ENCODE measurements at places on chromosomes 4 and X.

DNA sequence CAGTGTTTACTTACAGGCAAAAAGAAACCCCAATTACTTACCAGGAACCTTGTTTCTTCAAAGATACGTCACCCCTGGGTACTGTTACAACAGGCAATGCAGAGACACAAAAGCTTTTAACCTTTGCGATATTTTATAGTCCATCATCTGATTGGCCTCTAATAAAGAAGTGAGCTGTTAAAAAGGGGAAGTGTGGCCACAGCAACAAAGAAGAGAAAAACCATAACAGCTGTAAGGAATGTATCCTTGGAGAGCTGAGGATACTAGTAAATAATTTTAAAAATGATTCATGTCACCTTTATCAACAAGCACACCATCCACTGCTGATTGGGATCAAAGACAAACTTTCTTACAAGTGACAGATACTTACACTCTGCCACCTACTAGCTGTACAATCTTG lies 14.1 kb downstream of the GABRA4 start:
- no peak for DNase-seq

DNA sequence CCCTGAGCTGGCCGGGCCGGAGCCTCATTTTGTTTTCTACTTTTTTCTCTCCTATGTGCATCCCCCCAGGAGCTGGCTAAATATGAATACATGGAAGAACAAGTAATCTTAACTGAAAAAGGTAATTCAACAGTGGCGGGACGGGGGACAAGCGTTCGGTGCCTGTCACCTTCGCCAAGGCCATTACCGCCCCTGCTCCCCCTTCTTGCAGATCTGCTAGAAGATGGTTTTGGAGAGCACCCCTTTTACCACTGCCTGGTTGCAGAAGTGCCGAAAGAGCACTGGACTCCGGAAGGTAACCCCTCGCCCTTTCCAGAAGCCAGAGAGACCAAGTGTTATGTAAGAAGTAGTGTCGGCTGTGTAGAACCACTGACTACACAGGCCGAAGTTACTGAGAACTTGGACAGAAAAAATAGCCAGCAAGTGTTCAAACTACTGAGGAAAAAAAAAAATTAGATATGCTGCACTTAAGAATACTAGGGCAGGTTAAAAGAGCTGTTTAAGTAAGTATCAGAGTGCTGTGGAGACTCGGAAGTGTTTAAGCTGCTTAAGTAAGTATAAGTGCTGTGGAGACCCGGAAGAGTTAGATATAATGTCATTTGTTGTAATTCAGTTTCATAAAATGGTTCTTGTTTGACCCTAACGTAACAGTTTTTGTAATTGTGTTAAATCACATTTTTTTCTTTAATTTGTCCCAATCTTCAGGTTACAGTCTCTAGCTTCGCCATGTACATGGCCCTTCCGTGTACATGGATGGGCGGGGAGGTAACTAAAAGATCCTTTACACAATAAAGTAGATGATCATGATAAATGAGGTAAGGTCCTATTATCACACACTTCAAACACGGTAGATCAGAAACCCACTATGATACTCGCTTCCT lies 856 bp downstream of the SAT1 start:
- peak; percentile 6 for DNase-seq

DNA sequence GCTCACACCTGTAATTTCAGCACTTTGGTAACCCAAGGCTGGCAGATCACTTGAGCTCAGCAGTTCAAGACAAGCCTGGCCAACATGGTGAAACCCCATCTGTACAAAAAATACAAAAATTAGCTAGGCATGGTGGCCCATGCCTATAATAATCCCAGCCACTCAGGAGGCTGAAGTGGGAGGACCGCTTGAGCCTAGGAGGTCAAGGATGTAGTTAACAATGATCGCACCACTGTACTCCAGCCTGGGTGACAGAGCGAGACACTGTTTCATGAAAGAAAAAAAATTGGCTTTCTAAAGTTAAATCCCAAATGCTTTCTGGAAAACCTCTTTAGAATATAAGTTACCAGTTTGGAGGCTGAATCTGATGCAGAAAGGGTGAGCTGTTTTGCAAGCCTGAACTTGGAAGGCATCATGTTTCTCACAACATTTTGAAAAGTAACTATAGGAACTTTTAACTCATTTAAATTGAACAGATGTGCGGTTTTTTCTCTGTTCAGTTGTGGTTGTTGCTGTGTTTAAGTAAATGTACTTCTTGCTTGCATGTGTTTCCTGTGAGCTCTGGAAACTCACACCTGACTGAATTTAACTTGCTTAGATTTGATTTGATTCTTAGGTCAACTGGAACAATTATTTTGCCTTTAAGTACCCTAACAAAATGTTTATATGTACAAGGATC lies 39.8 kb upstream of the TMEM131L start:
- DNase-seq: no peak

DNA sequence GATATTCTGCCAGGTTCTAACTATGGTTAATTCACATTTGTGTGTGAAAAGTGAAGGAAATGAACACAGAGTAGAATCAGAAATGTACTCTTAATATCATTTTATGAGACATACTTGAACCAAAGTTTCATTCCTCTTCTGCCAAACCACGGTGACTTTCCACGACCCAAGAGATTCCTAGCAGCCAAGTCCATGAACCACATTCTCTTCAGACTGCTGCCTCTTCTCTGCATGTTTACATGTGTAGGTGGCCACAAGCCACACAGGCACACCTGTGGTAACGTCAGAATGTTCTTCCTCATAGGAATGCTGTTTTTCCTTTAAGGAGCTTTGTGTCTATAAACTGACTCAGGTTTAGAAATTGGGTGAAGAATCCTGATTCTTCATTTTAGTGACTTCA lies 1411.2 kb downstream of the RAPGEF2 start:
- no peak for DNase-seq

DNA sequence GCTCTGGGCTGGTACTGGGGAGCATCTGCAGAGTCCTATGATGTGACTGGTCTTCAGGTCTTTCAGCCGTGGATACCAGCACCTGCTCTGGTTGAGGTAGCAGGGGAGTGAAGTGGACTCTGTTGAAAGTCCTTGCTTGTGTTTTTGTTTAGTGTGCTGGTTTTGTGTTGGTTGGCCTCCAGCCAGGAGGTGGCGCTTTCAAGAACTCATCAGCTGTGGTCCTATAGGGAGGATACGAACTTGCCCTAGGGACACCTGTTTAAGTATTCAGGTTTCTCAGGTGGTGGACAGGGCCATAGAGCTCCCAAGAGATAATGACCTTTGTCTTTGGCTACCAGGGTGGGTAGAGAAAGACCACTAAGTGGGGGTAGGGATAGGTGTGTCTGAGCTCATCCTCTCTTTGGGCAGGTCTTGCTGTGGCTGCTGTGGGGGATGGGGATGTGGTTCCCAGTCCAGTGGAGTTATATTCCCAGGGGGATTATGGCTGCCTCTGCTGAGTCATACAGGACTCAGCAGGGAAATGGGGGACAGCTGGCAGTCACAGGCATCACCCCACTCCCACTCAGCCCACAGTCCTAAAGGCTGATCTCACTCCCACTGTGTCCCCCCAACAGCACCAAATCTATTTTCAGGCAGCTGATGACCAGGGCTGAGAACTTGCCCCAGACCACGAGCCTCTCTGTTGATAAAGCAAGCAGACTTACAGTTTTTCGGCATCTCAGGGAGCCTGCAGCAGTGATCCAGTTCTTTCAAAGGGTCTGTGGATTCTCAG lies 24.1 kb downstream of the MSMO1 start:
- no peak for DNase-seq

DNA sequence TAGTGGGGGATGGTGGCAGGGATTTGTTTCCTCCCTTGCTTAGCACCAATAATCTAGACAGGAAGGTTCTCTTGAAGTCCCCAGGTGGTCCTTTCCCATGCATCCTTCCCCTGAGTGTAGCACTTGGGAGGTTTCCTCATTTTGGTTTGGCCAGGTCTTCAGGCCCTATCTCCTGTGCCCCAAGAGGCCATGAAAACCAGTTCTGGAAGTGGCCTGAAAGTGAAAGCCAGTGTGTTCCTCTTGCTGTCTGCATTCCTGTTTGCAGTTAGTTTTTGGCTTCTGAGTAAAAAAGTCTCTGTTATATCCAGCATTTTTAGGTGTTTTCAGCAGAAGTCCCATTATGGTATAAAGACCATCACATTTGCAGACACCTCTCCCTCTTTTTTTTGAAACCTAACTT lies 59.5 kb downstream of the MTM1 start:
- no peak for DNase-seq

DNA sequence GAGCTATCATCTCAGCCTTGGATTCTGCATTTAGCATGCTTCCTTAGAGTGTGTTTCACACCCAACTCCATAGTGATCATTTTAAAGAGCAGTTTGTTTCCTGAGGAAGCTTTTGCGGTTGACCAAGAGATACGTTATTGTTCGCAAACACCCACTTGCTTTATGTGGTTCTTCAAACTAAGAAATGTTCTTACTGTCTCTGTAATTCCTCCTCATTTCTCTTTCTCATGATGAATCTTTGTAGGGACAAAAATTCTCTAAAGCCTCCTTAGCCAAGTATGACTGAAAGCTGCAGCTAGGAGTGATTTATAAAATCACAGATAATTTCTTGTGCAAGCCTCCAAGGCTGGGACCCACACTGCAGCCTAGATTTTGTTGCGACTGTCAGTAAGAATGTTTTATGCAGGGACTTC lies 10.0 kb downstream of the TNIP3 start:
- DNase-seq: no peak

All from RPMI8226 (cell line).